ENCODE measurements at places on chromosomes 4 and X.

GRCh38 chr4:8009710-8010511 is 70.2 kb upstream of the AFAP1 start:
- no peak for DNase-seq

GRCh38 chr4:54542540-54543041 is 115.2 kb upstream of the KIT start:
- no peak for DNase-seq

DNA sequence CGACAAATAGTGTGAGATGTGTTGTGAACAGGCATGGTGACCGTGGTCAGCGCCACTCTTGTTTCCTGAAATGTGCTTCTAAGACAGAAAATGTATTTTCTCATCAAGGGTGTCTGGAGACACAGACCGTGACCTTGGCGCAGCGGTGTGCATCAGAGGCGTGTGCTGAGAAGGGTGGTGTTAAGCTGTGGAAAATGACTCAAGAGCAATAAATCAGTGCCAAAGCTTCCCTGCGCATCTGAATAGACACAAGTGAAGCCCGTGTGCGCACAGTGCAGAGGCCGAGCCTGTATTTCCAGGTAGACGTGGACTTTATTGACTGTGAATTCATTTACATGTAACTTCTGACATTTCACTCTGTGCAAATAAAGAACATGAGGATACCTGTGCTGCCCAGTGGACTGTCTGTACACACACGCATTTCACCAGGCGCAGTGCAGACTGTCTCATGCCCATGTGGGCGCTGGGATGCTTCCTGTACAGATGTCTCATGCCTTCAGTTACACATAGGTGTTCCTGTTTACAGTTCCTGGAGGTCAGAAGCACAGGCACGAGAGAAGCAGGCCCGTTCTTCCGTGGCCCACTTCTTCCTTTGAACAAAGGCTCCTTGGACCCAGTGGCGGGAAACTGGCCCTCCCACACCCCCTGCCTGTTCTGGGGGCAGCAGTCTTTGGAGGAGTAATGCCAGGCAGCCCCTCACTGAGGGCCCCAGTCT is 31.9 kb downstream of the NSG1 start:
- DNase-seq = no peak

DNA sequence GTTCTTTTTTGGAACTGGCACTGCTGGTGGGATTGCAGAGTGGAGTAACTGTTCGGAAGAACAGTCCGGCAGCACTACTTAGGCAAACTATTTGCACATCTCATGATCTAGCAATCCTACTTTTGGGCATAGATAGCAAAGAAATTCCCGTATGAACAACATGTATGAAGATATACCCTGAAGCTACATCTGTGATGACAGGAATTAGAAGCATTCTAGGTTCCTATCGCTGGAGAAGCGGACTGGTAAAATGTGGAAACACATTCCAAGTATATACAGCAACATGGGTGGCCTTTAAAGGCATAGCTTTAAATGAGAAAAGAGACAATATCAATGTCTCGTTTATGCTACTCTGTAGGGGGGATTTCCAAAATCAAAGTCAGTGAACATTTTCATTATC is 3.1 kb downstream of the DCAF16 start:
- no peak for DNase-seq

GRCh38 chr4:120616041-120616440 is 306.5 kb downstream of the PRDM5 start:
- DNase-seq = no peak
